GM10248 (cell line): ENCODE measurements at places on chromosomes 3 and 15.

GRCh38 chr15:52728899-52729298 is 49.7 kb upstream of the ATOSA start:
- DNase-seq: no peak

DNA sequence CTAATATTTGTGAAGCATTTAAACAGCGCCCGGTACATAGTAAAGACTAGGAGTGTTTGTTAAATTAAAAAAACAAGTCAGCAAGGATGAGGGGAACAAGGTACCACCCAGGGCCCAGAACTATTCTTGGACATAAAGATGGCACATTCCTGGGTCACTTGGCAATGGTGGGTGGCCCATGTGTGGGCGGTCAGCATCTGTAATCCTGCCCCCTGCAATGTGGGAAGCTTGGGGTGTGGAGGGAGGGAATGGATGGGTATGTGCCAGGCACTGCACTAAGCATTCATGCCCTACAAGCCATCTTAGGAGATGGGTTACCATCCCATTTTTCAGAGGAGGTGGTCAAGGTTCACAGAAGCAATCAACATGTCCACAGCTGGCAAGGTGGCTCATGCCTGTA is 7.3 kb upstream of the C15orf39 start:
- DNase-seq: no peak

DNA sequence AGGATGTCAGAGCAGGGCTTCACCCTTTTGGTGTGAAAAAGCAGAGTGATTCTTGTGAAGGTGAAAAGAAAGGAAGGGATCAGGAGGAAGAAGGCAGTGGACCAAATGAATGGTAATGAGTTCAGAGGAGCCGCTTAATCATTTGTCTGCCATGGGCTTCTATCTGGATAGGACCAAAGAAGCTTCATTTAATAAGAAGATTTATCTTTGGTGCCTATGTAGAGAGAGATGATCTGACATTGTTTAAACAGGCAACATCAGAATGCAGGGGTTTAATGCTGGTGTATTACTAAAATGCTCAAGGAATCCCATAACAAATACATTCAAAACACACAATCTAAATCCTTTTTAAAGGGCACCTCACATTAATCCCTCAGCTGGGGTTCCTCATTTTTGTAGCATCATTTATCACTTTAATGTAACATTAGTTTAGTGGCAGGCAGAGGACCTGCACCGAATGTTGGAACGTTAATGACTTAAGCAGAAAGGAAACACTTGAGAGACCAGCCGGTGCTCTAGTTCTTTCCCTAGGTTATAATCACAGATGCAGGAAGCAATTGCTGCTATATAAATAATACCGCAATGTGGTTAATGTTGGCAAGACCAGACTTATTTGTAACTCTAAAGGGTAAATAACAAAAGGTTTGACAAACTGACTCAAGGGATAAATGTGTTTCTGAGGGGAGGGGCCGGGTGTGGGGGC is 27.9 kb upstream of the IL1RAP start:
- no peak for DNase-seq

GRCh38 chr3:161349529-161350312 is 21.6 kb downstream of the SPTSSB start:
- no peak for DNase-seq

GRCh38 chr3:72855001-72855400 is 6.8 kb upstream of the SHQ1 start:
- no peak for DNase-seq

DNA sequence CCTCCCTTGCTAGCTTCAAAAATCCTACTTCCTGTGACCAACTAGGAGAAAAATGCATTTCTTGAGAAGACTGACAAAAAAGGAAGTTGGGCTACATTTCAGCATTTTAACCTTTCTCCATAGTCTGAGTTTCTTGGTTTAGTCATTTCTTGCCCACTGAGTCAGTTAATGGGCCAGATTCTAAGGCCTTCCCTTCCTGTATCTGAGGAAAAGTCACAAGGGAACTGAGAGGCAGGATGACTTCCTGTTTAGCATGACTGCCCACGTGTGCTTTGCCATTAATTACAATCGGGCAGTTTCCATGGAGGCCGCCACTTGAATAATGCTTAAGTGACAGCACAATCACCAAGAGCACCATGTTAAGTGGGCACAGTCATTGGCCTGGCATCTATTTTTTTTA is 794.4 kb upstream of the LMCD1 start:
- no peak for DNase-seq

GRCh38 chr3:165466856-165467255 is 270.7 kb upstream of the SLITRK3 start:
- no peak for DNase-seq

GRCh38 chr3:46935989-46936558 is 40.5 kb downstream of the CCDC12 start:
- DNase-seq: no peak
